Hematopoietic multipotent progenitor cell treated with erythropoietin and hydrocortisone succinate and interleukin-3 and kit ligand, for 17 days (in vitro differentiated cells): ENCODE measurements at places on chromosomes 4 and X.

DNA sequence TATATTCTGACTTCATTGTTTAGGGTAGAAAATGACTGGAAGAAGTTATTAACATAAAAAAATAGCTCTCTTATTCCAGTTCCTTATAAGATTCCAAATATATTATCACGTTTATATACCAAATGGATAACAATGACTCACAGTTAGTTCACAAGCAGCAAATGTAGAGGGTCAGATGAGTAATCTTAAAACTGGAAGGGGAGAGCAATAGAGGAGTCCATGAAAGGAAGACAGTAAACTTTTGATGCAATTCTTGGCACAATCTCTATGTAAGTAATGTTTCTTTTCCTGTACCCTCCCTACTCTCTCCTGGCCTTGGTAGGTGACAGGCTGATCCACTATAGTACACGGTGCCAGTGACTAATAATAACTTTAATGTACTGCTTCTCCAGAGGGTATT is 259.0 kb upstream of the TRPC5 start:
- no peak for DNase-seq

DNA sequence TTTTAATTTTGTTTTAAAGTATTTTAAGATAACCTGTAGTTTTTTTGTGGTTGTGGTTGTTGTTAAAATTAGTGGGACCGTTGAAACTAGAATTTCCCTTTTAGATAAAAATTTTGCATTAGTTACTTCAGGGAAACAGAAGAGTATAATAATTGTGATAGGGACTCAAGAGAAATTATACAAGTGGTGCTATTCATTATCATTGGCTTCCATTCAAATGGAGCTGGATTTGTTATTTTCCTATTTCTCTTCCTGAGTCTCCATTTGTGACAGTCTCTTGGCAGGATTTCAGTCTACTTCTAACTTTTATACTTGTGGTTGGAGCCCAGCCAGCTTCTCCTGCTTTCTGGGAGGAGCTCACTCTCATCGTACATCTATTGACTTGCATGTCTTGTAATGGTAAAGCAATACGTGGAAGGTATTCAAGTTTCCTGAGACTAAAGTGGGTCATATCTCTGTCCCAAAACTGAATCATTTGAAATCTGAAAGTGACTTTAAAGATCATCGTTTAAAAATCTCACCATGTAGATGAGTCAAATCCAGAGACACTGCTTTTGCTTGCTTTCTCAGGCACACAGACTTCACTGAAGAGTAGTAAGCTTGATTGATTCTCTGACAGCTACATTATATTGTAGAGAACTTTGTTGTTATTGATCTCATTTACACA is 155.8 kb downstream of the RPA4 start:
- no peak for DNase-seq

- no peak for DNase-seq
These were observed 9.3 kb upstream of the LIMCH1 start for GRCh38 chr4:41528512-41529205.

DNA sequence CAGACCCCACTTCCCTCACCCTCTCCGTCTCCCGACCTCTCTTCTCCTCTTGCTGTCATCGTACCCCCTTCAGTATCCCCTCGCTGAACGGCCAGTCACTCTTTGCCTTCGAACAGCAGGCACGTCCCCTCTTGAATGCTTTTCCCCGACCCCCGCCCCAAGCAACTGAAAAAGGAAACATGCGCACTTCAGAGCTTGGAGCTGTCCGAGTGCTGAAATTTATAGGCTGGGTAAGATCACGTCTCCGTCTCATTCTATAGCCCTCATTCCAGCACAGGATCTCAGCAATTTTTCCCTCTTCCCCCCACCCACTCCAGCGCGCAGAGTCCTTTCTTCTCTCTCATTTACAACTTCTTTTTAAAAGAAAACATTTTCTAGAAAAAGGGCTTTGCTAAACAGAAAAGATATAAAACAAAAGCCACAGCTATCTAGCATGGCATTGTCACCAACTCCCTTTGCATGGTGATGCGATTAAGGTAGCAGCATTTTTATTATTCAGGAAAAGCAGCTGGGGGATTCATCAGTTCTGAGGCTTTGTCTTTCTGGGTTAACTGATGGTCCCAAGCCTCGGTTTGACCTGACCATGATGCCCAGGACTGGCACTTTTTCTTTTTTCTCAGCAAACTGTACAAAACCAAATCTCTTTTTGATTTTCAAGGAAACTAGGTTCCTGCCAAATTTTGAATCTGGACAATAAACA is at the start of gene GLRA2:
Gene GLRA2 (plus strand): TSS at position 247 of the 700 bp plus-strand sequence. CDS start 522 bp downstream, outside the sequence.
- DNase-seq, result no peak

- no peak for DNase-seq
These were observed 7.3 kb upstream of the ARHGAP10 start for GRCh38 chr4:147724468-147725201.

DNA sequence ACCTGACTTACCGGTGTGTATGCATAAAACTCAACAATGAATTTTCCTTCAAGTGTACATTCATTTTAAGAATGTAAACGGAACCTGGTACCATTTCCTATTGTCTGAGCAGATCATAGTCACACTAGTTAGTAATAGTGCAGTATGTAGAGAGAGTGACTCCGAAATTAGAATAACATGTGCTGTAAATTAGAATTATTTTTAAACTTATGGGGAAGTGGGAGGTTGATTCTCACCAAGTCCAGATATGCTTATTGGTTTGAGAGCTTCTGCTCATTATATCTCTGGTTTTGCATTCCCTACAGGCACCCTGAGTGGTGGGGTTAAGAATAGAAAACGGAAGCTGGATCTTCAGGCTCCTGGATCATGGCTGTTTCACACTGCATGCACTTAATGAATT is 39.6 kb downstream of the KLF3 start:
- no peak for DNase-seq

GRCh38 chrX:20361081-20361889 is 94.6 kb upstream of the RPS6KA3 start:
- no peak for DNase-seq

DNA sequence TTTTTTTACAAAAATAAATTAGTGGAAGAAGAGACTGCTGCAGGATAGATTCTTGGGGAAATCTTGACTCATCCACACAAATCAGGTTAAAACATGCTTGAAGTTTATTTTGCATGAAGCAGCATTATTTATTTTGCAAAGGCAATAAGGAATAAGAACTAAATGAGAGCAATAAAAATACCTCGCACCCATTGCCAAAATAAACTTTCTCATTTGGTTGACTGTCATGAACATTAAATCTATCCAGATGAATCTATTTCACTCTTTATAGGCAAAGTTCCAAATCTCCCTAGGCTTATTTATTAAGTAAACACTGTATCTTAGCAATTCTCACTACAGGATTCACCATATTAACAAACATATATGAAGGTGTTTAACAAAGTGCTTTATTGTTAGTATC is 58.9 kb downstream of the HOPX start:
- DNase-seq, result no peak

- no peak for DNase-seq
These were observed 14.1 kb upstream of the PAPSS1 start for GRCh38 chr4:107734120-107734519.

- DNase-seq, result no peak
These were observed 24.9 kb upstream of the DCHS2 start for GRCh38 chr4:154516318-154517029.

DNA sequence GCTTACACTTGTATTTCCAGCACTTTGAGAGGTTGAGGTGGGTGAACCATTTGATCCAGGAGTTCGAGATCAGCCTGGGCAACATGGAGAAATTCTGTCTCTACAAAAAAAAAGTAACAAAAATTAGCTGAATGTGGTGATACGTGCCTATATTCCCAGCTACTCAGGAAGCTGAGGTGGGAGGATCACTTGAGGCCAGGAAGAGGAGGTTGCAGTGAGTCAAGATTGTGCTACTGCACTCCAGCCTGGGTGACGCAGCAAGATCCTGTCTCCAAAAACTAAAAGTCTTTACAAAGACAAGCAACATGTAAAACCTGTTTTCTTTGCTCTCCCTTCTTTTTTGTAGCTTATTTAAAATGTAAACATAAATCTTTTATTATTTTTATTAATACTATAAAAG is 1156.1 kb downstream of the FAT4 start:
- DNase-seq, result no peak

DNA sequence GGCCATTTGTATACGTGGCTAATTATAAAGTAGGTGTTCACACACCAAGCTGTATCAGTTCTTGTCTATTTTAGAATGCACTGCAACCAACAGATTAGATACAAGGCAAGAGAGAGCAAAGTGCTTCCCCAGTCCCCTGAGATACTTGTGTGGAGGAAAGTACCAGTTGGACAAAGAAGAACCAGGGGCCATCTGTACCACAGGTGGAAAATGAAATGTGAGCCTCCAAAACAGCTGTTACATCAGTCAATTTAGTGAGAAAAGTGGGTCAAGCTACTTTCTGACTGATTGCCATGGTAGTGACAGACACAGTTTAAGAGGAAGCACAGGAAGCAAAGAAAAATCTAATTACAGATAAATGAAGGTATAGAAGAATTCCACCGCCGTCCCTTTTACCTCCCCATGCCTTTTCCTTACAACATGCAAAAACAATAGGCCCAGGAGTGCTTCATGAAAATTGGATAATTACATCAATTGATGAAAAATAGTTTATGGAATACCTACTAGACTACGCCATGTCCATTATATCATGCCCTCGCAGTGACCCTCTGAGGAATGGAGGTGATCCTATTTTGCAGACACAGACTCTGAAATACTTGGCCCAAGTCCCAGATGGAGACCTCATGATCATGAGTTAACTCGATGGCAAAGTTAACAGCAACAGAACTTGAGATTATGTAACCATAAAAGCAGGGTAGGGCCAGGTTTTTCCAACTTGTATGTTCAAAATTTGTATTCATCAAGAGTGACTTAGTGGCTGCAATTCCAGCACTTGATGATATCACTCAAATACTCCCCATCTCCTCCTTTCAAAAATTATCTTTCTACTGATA is 15.8 kb downstream of the SMPX start:
- no peak for DNase-seq

GRCh38 chrX:140091125-140091886 is 126.0 kb upstream of the CXorf66 start:
- DNase-seq, result no peak

GRCh38 chr4:48570646-48571220 is 80.7 kb downstream of the ZAR1 start:
- DNase-seq, result no peak

DNA sequence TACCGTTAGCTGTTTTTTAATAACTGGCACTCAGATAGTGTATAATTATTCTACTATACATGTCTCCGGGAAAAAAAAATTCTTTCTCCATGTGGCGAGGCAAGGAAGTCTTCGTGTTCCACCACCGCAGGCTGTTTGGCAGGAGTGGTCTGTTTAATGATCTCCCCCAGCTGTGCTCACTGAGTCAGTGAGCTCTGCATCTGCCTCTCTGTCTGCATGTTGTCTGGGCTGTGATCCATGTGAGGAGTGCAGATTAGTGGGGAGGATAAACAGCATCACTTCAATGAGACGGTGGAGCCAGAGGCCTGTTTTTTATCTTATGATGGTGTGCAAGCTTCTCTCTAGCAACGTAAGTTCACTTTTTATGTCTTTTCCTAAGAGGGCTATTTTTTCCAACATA is 69.8 kb downstream of the RPS3A start:
- no peak for DNase-seq

DNA sequence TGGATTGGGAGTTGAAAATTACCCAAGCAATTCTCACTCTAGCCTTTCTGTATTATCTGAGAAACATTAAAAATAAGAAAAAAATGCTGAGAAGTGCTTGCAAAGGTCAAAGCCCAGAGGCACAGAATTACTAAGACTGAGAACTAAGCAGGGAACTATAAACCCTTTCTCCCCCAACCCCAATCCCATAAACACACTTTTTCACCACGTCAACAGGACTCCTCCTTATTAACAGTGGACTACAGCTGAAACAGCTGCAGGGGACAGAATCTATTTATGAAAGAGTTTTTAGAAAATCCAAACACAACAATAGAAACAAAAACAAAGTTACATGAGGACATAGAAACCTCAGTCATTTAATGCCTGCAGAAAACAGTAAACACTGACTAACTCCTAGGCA is 984.1 kb downstream of the TRAM1L1 start:
- DNase-seq, result no peak

DNA sequence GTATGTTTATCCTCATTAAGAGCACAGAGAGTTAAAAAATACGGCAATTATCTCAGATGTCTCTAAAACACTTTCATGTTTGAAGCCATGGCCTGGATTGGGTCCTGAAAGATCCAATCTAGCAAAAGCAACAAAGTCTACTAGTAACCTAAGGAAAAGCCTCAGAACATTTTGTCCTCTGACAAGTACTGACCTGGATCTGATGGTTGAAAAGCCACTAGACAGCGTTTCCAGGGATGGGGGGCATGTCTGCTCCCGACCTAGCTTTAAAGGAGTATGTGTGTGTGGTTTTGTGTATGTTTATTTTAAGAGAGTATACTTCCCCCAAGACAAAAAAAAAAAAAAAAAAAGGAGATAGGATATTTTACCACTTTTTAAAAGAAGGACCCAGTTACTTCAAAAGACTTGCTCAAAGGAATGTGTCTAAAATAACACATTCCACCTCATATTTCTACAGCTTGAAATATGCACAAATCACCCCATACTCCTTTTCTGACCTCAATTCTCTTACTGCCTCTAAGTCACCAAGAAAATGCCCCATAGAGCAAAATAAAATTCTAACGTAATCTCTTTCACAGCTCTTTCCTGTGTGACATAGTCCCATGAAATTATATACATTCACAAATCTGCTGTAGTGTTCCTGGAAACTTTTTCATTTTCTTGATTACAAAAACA is 189.0 kb upstream of the TTC29 start:
- DNase-seq, result no peak

DNA sequence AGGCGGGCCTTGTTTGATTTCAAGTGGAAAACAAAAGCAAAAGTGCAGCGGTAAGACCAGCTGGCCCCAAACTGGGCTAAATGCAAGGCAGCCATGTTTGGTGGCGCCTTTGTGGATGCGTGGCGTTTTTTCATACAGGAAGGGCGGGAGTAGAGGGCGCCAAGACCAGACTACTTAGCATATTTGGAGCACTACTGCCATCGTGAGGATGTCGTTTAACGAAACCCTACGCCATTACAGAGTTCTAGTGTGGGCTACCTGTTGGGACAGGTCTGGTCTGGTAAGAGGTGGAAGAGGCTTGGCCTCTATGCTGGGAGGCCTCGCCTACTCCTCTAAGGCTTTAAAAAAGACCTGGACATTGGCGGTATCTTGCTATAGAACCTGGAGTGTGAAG is 230.7 kb upstream of the STK26 start:
- no peak for DNase-seq

GRCh38 chr4:17126321-17126966 is 228.0 kb upstream of the LDB2 start:
- DNase-seq, result no peak

- no peak for DNase-seq
These were observed 12.8 kb downstream of the PJA1 start for GRCh38 chrX:69152417-69152841.

GRCh38 chrX:16638533-16638932 is 11.4 kb upstream of the S100G start:
- no peak for DNase-seq

DNA sequence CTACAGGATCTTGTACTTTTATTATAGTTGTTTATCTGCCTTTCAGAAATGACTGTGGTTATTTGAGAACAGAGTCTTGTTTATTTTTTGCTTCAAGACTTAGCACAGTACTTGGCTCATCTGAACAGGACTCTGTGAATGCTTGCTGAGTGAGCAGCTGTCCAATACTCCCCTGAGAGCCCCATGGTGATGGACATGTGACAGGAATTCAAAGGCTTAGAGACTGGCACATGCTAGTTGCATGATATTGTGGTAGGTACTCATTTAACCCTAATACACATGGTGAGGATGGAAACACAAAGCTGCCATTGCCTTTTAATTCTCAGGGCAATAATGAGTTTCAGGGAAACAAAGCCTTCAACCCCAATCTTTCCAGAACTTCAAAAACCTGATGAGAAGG is 97.3 kb downstream of the GEMIN8 start:
- no peak for DNase-seq
